Cerebellar nuclear complex (tissue), 1 donor: ENCODE measurements at places on chromosomes 11 and 22.

DNA sequence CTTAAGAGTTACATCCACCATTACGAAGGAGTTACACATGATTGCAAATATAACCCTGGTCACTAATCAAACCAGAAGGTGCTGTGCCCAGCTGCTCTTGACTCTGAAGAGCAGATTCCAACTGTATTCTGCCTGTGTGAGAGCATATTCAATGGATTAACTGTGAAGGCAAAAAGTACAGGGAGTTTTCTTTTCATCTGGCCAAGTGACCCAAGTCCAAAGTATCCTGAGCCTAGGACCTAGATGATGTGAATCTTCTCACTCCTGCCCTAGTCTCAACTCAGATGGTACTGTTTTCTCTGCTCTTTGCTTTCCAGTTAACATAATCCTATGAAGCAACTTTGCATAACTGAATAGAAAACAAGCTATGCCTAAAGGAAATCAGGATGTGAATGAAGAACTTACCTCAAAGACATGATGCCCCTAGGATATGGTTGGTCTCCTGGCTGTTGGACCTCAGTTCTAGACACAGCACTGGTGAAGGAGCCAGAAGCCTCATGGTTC is 105.9 kb downstream of the C11orf58 start:
- DNase-seq, result no peak

DNA sequence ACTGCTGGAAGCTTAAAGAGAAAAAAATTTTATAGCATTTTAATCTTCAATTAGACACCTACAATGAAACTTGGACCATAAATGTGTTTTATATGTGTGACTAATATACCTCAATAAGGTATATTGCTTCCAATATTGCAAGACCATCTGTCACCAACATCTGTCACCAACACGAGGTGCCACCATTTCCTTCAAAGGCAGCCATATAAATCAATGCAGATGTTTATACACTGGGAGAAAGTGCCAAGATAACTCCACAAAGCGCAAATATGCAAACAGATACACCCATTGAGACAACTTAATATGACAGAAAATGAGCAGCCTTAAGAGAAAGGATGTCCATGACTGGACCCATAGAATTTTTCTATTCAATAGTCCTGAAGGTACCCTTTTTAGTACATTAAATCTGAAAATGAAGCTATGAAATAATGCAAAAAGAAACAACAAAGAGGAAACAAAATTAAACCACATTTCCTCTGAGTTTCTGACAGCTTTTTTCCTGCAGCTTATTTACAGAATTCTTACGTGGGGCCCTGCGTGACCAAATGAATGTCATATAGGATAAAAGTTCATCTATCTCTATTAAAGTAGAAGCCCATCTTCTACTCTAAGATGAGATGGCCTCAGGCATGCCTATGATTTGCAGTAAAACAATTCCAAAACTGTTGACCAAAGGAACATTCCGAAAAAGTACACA is 12.5 kb downstream of the MPZL3 start:
- no peak for DNase-seq

DNA sequence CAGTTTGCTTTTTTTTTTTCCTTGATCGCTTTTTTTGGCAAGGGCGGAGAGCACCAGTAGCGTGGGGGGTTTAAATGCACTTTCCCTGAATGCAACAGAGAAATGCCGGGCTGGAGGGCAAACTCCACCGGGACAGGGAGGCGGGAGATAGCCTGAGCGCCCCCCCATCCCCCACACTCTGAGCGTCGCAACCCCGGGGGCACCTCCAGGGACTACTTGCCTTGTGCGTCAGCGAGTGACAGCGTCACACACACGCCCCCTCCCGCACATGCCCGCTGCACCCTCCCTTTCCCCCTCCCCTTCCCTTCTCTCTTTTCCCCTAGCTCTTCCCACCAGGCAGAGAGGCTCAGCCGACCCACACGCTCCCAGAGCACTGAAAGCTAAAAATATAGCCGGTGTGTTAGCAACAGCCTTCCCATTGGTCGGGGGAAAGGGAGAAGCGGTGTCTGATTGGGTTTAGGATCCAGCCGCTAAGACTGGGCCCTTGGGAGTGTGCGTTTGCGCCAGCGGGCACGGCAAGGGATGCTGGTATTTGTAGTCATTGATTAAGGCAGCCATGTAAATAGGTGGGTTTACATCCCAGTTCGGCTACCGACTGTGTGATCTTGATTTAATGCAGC is 1.7 kb upstream of the TOB2 start:
- peak; percentile 99 for DNase-seq

DNA sequence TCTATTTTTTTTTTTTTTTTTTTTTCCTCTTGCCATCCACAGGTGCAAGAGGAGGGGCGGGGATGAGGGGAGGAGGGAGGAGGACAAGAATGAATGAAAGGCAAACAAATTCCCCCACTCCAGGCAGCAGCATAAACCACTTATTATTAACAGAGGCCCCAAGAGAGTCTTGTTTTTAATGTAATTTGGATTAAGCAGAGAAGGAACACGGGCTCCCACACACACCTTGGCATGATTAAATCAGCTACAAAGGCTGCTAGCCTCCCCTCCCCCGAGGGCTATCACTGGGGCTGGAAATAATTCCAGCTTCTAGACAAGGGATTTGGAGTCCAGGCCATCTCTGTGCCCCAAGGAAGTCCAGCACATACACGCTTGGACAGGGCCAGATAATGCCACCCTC is 93.4 kb upstream of the DRD2 start:
- no peak for DNase-seq

- DNase-seq, result no peak
Measured at GRCh38 chr11:108616549-108616948, 23.0 kb upstream of the EXPH5 start.

- no peak for DNase-seq
Measured at GRCh38 chr11:65968600-65969482, 7.3 kb downstream of the SART1 start.

DNA sequence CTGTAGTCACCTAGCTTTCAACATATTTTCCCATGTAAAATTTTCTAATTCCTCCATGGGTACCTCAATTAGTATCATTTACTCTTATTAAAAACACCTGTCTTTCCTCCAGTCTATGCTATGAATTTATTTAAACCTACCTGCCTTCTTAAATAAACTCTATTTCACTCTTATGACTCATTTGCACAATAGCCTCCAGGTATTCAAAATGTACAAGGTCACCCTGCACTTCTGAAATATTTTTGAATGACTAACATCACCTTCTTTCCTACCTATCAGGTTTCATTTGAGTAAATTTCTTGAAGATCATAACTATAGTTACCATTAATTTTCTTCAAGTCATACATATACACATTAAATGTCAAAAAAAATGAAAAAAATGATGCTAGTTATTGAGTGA is 939.7 kb downstream of the DLG2 start:
- no peak for DNase-seq

DNA sequence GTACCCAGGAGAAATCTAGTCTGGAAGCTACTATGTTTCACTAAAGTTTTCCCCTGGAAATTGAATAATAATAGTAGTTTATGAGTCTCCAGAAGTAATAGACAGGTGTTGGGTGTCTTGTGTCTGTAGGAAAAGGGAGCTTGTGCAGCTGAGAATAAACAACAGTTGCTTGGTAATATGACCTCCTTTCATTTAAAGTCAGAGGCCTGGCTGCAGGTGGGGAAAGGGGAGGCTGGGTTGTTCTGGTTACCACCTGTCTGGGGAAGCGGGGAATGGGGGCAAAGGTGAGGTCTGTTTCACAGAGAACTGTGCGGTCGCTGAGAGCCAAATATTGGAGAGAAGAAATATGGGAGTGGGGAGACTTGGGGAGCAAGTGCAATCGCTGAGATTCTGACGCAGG is 3.3 kb upstream of the GRAMD1B start:
- no peak for DNase-seq

DNA sequence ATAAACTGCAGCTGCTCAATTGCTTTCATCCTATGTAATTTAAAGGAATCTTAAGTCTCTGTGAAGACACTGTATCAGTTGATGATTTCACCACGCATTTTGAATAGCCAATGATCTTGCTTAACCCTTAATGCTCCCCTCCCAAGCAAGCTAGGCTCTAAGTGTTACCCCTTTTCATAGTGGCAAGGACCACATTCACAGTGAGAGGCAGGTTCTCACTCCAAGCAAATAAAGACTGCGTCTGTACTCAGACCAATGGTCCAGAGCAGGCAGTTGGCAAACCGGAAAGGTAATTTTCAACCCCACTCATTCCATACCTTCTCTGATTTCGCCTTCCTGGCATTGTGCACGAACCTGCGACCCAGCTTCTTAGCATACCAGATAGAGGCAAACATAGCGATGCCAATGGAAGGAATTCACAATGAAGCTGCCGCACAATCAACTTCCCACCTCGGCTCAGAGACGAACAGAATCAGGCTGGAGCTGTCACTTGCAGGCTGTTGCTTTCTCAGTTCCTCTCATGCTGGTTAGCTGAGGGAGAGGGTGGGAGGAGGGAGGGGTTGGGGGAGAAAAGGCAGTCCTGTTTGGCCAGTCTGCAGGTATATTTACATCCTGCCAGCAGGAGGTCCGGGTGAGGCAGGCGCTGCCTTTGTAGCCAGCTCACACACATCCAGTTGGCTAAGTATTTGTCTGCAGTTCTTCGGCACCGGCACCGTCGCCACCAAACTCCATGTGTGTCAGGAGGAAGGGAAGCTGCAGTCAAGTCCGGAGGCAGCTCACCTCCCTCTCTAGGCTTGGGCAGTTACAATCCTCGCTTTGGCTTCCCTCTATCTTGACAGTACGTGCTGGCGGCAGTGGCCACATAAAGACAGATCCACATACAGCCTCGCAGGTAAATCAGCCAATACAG is 1151.2 kb upstream of the CCDC90B start:
- no peak for DNase-seq

- DNase-seq, result no peak
Measured at GRCh38 chr22:48389916-48390315, 1437.8 kb downstream of the BRD1 start.

GRCh38 chr11:118652681-118653181 is 26.7 kb downstream of the TREH start:
- DNase-seq, result peak; percentile 74

DNA sequence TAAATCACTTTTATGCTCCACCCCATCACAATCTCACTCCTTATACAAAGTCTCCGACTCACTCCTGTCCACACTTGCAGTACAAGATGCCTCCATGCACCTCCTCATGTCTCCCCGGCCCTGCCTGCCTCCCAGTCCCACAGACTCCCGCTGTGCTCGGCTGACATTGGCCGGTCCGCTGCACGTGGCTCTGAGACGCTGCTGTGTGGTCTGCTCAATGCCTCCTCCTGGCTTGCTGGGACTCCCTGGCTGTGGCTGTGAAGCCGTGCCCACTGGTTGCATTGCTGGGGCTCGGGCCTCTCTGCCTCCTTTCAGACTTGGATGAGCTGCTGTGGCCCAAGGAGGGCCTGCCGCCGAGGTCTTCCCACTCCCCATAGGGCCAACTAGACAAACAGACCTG is 224.0 kb upstream of the B3GAT1 start:
- DNase-seq, result no peak

DNA sequence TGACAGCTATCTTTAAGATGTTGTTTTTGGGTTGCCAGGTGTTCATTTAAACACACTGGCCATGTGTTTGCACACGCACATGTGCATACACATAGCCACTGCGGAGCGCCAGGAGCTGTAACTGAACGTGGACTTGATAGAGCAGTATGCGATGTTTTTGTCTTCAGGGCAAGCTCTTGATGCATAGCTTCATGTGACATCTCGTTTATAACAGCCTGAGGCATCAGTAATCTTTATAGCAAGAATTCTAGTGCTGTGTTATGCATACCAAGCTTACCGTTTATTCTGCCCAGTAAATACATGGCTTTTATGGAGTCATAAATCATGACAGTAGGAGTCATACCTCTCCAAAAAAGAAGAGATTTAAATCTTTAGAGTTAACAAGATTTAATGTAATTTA is 87.0 kb downstream of the ATXN10 start:
- DNase-seq, result no peak

GRCh38 chr11:12215181-12215593 is 104.8 kb downstream of the MICAL2 start:
- no peak for DNase-seq

GRCh38 chr11:4881188-4881587 is 512 bp upstream of the OR51T1 start:
- DNase-seq, result no peak

- DNase-seq, result no peak
Measured at GRCh38 chr22:39474351-39475111, 17.7 kb downstream of the MGAT3 start.

DNA sequence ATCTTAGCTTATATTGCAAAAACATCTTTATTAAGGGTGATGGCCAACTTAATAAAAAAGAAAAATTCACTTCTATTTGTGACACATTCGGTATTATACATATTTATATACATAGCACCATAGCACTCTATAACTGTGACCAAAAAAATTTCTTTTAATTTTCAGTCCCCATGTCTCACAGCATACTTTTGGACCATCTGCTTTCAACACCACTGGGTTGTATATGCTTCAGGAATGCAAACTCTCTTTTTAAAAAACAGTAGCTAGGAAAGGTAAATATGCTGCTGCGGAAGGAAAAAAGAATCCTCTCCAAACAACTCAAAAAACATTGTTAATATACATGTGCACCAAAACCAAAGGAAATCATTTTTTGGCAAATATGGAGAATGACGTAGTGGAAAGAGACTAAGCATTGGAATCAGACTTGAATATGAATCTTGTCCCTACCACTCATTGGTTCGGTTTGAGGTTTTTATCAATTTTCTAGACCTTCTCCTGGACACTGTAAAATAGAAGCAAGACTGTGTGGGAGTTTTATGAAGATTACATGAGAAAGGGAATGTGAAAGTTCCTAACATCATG is 227.9 kb downstream of the BLID start:
- DNase-seq, result no peak

DNA sequence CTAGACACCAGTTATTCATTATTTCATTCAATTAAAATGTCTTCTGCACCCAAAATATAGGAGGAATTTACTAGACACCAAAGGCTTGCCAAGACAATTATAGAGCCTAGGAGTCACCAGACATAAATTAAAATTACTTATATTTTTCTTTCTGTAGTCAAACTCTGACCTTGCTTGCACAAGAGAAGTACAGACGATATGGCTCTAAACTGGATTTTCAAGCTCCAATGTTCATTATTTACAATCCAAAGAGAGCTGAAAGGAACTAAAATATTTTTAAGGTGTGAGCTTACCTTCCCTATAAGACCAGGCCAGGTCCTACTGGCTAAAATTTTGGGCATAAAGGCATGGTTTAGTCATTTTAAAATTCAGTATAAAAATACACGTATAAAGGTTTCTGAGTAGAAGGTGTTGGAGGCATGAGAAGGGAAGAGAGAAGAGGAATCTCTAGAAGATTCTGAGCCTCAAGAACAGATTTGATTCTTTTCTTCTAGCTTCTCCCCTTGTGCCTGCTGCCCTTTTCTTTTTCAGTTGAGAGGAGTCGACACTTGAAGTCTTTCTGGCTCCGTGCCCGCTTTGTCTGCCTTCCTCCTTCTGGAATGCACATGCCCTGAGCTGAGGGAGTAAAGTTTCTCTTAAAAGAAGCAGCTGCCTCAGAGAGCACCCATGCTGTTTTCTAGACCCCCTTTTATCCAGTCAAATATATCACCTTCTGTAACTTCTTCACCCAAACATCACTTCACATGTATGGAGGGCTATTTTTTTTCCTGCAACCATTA is 13.5 kb downstream of the C11orf97 start:
- DNase-seq, result no peak

GRCh38 chr11:131470216-131470925 is 100.0 kb downstream of the NTM start:
- no peak for DNase-seq

- no peak for DNase-seq
Measured at GRCh38 chr11:117127171-117127901, 16.8 kb upstream of the PAFAH1B2 start.
